ENCODE measurements at places on chromosomes 12 and 14.

DNA sequence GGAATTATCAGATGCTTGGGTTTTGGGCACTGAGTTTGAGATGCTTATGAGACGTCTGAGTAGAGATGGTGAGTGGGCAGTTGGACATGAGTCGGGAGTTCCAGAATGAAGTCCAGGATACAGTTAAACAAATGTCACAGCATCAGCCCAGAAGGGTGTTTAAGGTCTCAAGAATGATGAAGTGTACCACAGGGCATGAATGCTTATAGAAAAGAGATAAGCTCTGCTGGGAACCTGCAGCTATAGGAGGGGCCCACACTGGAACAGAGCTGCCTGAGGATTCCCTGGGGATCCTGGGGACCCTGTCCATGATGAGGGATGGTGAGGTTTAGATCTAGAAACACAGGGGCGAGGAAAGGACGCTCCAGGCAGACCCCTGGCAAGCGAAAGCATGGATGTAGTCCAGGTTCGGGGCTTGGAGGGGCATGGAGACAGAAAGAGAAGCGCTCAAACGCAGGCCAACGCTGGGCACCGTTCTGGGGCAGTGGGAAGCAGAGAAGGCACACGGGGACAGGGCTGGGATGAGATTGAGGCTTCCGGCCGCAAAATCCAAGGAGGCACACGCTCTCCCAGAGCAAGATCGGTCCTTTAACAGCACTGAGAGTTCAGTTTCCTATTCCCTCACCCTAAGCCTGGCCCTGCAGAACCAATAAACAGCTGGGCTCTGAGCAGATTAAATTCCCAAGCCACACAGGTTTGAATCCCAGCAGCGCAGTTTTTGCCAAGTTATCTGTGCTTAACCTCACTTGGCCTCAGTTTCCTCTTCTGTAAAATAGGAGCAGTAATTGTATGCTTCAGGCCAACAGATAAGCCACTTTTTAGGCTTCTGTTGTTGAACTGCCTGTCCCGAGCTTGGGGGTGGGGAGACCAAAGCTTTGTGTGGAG, 52.9 kb downstream of the EID3 start:
- DNase-seq = no peak

GRCh38 chr12:93784339-93785086, 107.3 kb downstream of the CRADD start:
- no peak for DNase-seq

- DNase-seq = no peak
Observed at GRCh38 chr12:47312808-47313426, 233.2 kb upstream of the AMIGO2 start.

DNA sequence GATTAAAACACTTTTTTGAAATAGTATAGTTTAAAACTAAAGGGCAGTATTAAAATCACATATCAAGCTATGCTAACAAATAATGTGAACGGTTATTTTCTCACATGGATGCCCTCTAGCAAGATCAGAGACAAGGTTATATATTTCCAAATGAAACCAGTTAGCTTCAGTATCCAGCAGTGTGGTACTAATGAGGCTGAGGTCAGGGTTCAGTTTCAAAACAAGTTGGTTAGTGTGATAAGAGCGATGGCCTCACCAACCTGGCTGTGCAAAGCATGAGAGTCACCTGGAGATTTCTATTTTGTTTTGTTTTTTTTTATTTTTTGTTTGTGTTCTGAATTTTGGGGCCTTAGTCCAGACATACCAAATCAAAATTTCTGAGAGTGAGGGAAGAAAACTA, 352.2 kb upstream of the KITLG start:
- no peak for DNase-seq

- DNase-seq = no peak
Observed at GRCh38 chr12:30278401-30278800, 417.3 kb downstream of the IPO8 start.

GRCh38 chr12:105523164-105524057, 192.9 kb downstream of the C12orf75 start:
- DNase-seq = no peak
